ENCODE measurements at places on chromosomes 4 and X. TPM values are rescaled to one million over a fixed set of nuclear protein-coding genes. Genes with fewer than 3 reads are reported as not detected.

GRCh38 chr4:30281986-30282385 is 438.2 kb upstream of the PCDH7 start:
- H3K4me3 ChIP-seq: no peak overlapping the region
- no peak overlapping the region for H3K27ac ChIP-seq
- H3K27me3 ChIP-seq: no peaks in the 10 kb centered on the region

- H3K36me3 ChIP-seq: no peaks in the 10 kb centered on the region
- no peaks in the 10 kb centered on the region for H3K4me1 ChIP-seq
- no peak for DNase-seq
- H3K27ac ChIP-seq: no peak overlapping the region
Observed at GRCh38 chr4:90393215-90393614, 266.0 kb downstream of the CCSER1 start.

GRCh38 chr4:10787365-10787764 is 102.8 kb upstream of the CLNK start:
- H3K4me1 ChIP-seq: no peaks in the 10 kb centered on the region
- no peaks in the 10 kb centered on the region for H3K27me3 ChIP-seq
- DNase-seq: no peak
- no peak overlapping the region for H3K4me3 ChIP-seq
- H3K27ac ChIP-seq: no peak overlapping the region
- H3K36me3 ChIP-seq: no peaks in the 10 kb centered on the region

GRCh38 chr4:116438417-116438816 is 647.0 kb downstream of the TRAM1L1 start:
- no peak overlapping the region for H3K27ac ChIP-seq
- DNase-seq: no peak
- no peaks in the 10 kb centered on the region for H3K27me3 ChIP-seq
- H3K4me1 ChIP-seq: no peaks in the 10 kb centered on the region

The GLUD2 gene
- total RNA-seq: 0.54 TPM
